ENCODE measurements at places on chromosomes 5 and 9.

- no peaks in the 10 kb centered on the region for H3K4me1 ChIP-seq
- no peak overlapping the region for H3K27ac ChIP-seq
- no peaks in the 10 kb centered on the region for H3K27me3 ChIP-seq
- DNase-seq, result no peak
- H3K4me3 ChIP-seq, result no peak overlapping the region
These were observed 1164.3 kb upstream of the DMAC1 start for GRCh38 chr9:8963885-8964284.

DNA sequence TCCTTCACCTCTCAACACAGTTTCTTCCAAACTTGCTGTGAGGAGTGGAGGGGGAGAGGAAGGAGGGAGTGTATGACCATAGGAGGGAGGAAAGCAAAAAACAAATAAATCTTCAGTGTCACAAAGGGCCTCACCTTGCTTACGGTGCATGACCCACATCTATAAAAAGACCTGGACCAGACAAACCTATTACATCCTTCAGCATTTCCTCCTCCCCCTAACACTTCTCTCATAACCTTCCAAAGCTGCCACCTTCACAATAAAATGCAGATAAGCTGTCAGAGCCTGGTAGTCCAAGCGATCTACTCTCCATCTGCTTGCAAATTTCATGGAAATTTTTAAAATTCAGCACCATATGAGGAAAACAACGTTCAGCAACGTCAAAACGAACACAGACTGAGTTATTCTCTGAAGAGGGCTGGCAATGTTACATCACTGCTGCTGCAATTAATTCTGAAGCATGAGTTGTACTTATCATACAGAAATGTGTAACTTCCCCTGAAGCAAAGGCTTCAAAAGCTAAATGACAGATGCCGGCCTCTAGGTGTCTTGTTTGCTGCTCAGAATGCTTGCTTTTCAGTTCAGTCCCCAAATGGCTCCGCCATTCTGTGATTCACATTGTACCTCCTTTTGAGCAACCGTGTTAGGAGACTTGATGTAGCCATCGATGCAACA is 62.9 kb downstream of the EFNA5 start:
- H3K27me3 ChIP-seq, result no peaks in the 10 kb centered on the region
- no peak overlapping the region for H3K27ac ChIP-seq
- no peaks in the 10 kb centered on the region for H3K36me3 ChIP-seq

DNA sequence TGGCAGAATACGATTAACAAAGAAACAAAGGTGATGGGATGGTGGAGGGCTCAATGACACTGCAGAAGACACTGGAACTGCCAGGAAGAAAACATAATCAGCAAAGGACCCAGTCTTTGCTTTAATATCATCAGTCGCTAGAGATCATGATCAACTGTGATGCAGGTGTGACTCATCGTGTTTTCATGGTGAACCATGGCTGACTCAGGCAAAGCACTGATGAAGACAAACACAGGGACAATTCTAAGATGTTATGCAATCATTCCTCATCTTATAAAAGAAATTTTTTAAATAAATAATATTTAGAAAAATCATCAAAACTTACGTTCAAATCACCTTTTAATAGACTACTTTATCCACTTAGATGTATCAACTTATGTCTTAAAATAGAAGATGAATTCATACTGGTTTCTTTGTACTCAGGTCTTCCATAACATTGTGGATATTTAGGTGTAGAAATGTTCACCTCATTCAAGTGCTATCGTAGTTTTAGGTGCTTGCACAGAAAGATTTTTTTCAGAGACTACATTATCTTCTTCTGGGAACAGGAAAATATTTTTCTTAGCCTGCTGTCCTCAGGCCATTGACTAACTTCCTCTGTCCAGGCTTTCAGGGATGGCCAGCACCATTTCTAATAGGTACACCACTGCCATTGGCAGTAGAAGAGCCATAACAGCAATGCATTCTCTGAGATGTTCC is 673.4 kb upstream of the MEF2C start:
- H3K36me3 ChIP-seq, result no peaks in the 10 kb centered on the region
- DNase-seq, result no peak
- H3K27ac ChIP-seq, result no peak overlapping the region
- H3K27me3 ChIP-seq, result no peaks in the 10 kb centered on the region
- H3K4me1 ChIP-seq, result no peaks in the 10 kb centered on the region

DNA sequence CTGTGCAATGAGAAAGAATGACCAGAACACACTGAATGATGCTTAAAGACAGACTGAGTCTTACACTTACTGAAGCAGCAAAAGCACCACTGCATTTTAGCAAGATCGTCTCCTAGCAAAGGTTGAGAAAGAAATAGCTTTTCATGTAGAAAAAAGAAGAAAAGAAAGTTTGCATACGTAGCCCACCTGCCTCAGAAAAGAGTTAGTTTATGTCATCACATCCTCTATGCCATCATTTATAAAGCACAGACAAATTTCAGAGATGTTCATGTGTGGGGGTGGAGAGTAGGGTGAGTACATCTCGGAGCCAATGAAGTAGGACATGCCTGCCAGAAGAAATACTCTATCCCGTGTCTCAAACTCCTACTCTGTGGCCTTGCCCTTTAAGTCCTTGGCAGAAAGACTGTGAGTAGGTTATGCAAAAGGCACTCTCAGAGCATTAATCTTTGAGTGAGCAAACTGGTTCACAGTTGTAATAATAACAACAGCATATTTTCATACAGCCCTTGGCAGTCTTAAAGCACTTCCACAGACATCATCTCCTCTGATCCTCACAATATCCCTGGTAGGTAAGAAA is 22.4 kb downstream of the NRG2 start:
- H3K4me3 ChIP-seq, result no peak overlapping the region
- H3K36me3 ChIP-seq, result no peaks in the 10 kb centered on the region
- H3K27me3 ChIP-seq, result peaks cover 14% of the 10 kb centered on the region
- H3K4me1 ChIP-seq, result no peaks in the 10 kb centered on the region

DNA sequence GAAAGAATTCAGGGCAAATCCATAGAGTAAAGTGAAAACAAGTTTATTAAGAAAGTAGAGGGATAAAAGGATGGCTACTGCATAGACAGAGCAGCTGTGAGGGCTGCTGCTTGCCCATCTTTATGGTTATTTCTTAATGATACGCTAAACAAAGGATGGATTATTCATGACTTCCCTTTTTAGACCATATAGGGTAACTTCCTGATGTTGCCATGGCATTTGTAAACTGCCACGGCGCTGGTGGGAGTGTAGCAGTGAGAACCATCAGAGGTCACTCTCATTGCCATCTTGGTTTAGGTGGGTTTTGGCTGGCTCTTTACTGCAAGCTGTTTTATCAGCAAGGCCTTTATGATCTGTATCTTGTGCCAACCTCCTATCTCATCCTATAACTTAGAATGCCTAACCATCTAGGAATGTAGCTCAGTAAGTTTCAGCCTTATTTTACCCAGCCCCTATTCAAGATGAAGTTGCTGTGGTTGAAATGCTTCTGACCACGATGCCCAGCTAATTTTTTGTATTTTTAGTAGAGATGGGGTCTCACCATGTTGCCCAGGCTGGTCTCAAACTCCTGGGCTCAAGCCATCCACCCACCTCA is 42.1 kb downstream of the RFK start:
- no peak overlapping the region for H3K4me3 ChIP-seq
- no peak overlapping the region for H3K27ac ChIP-seq
- no peaks in the 10 kb centered on the region for H3K36me3 ChIP-seq
- DNase-seq, result no peak
- peaks cover 6% of the 10 kb centered on the region for H3K4me1 ChIP-seq
- no peaks in the 10 kb centered on the region for H3K27me3 ChIP-seq

GRCh38 chr9:111962021-111962420 is 65.4 kb downstream of the UGCG start:
- H3K4me1 ChIP-seq, result peaks cover 12% of the 10 kb centered on the region
- DNase-seq, result no peak
- H3K36me3 ChIP-seq, result no peaks in the 10 kb centered on the region
- H3K4me3 ChIP-seq, result no peak overlapping the region

DNA sequence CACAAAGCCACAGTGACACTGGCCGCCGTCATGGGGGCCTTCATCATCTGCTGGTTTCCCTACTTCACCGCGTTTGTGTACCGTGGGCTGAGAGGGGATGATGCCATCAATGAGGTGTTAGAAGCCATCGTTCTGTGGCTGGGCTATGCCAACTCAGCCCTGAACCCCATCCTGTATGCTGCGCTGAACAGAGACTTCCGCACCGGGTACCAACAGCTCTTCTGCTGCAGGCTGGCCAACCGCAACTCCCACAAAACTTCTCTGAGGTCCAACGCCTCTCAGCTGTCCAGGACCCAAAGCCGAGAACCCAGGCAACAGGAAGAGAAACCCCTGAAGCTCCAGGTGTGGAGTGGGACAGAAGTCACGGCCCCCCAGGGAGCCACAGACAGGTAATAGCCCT is 26.1 kb downstream of the HRH2 start:
- H3K36me3 ChIP-seq, result no peaks in the 10 kb centered on the region
- no peak for DNase-seq

DNA sequence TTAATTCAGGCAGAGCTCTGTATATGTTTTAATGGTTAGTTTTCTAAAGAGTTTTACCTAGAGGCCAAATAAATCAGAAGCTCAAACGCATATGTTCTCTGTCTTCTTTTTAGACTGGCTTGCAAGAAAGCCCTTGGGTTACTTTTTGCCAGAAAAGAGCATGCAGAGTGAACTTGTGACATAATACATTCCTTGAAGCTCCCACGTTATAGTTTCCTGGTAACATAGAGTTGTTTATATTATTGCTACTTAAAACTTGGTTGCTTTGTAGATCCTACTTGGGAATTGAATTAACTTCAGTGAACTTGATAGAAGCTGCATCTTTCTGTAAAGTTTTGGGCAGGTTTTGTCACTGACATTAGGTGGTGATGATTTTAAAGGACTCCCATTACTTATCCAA is 102.9 kb downstream of the C9orf152 start:
- H3K4me3 ChIP-seq, result no peak overlapping the region
- peak overlapping the region; percentile 79 for H3K27ac ChIP-seq
- no peak for DNase-seq
- peaks cover 33% of the 10 kb centered on the region for H3K4me1 ChIP-seq
- H3K27me3 ChIP-seq, result no peaks in the 10 kb centered on the region
- no peaks in the 10 kb centered on the region for H3K36me3 ChIP-seq

GRCh38 chr5:139575751-139576150 is 14.6 kb downstream of the UBE2D2 start:
- peaks cover 17% of the 10 kb centered on the region for H3K4me1 ChIP-seq
- no peak overlapping the region for H3K4me3 ChIP-seq
- peaks cover 7% of the 10 kb centered on the region for H3K36me3 ChIP-seq
- DNase-seq, result no peak
- peak overlapping the region; percentile 14 for H3K27ac ChIP-seq

DNA sequence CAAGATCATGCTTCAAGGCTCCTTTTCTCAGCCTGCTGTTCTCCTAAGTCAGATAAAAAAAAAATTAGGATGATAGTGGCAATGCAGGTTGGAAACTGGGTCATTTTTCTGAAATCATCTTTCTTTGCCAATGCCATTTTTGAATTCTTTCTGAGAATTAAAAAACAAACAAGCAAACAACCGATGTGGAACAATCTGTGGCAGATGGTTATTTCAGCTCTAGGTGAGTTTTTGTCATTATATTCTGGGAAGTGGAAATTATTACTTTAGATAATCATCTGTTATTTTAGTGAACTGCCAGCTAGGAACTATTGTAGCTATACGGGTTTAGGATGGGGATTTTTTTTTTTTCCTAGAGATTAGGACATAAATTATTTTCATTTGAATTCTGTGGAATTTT is 129.7 kb downstream of the NTRK2 start:
- no peak overlapping the region for H3K4me3 ChIP-seq
- no peaks in the 10 kb centered on the region for H3K36me3 ChIP-seq
- H3K27me3 ChIP-seq, result no peaks in the 10 kb centered on the region
- H3K4me1 ChIP-seq, result peaks cover 19% of the 10 kb centered on the region

GRCh38 chr5:180299526-180299925 is 7.6 kb upstream of the MAPK9 start:
- no peaks in the 10 kb centered on the region for H3K4me1 ChIP-seq
- no peak for DNase-seq

DNA sequence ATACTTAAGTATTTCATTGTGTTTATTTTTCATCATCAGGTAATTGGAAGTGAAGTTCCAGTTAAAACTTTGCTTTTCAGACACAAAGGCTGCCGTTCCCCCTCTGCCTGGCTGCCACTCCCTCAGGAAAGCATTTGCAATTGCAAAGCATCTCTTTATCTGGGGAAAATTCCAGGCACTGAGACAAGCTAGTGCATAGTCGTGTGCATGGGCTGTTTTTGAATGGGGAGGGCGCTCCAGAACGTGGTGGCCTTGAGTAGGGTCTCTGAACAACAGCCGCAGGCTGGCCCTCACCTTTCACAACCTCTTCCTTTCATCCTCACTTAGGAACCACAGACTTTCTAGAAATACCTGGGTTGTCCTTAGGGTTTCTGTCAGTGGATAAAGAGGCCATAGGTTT is 285.1 kb upstream of the ADAMTS16 start:
- H3K4me1 ChIP-seq, result no peaks in the 10 kb centered on the region
- no peak for DNase-seq
- peaks cover 48% of the 10 kb centered on the region for H3K27me3 ChIP-seq
- no peak overlapping the region for H3K27ac ChIP-seq

GRCh38 chr5:127006744-127007143 is 23.6 kb downstream of the MARCHF3 start:
- no peaks in the 10 kb centered on the region for H3K27me3 ChIP-seq
- DNase-seq, result no peak
- H3K36me3 ChIP-seq, result no peaks in the 10 kb centered on the region
- peaks cover 13% of the 10 kb centered on the region for H3K4me1 ChIP-seq
- H3K27ac ChIP-seq, result no peak overlapping the region
- H3K4me3 ChIP-seq, result no peak overlapping the region

DNA sequence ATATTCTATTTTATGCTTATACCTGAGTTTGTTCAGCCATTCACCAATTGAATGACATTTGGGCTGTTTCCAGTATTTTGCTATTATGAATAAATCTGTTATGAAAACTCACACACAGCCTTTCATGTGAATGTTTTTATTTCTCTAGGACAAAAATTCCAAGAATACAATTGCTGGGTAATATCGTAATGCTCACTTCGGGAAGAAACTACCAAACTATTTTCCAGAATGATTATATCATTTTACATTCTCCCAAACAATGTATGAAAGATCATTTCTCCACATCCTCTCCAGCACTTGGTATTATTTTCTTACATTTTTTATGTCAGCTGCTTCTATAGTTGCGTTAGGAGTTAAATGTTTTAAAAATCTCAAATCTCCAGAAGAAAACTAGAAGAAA is 58.3 kb upstream of the LHFPL2 start:
- DNase-seq, result no peak
- H3K4me3 ChIP-seq, result no peak overlapping the region
- H3K27ac ChIP-seq, result no peak overlapping the region
- H3K4me1 ChIP-seq, result no peaks in the 10 kb centered on the region

GRCh38 chr5:135565725-135566421 is 12.9 kb downstream of the CXCL14 start:
- no peaks in the 10 kb centered on the region for H3K27me3 ChIP-seq
- no peaks in the 10 kb centered on the region for H3K36me3 ChIP-seq
- no peak for DNase-seq

- H3K36me3 ChIP-seq, result peaks cover 1% of the 10 kb centered on the region
- no peak overlapping the region for H3K27ac ChIP-seq
- no peak for DNase-seq
- H3K27me3 ChIP-seq, result peaks cover 43% of the 10 kb centered on the region
- peaks cover 16% of the 10 kb centered on the region for H3K4me1 ChIP-seq
- no peak overlapping the region for H3K4me3 ChIP-seq
These were observed 3.1 kb downstream of the CAMK4 start for GRCh38 chr5:111227226-111227782.

- peaks cover 33% of the 10 kb centered on the region for H3K4me1 ChIP-seq
- no peak for DNase-seq
- H3K4me3 ChIP-seq, result no peak overlapping the region
- H3K27ac ChIP-seq, result no peak overlapping the region
- H3K27me3 ChIP-seq, result peaks cover 7% of the 10 kb centered on the region
- H3K36me3 ChIP-seq, result no peaks in the 10 kb centered on the region
These were observed 123.7 kb downstream of the EBF1 start for GRCh38 chr5:158976035-158976434.

All from mesothelial cell of epicardium (in vitro differentiated cells).